Upper lobe of left lung (tissue), 6 donors: ENCODE measurements at places on chromosomes 11 and 22. TPM values are rescaled to one million over a fixed set of nuclear protein-coding genes. Genes with fewer than 3 reads are reported as not detected.

DNA sequence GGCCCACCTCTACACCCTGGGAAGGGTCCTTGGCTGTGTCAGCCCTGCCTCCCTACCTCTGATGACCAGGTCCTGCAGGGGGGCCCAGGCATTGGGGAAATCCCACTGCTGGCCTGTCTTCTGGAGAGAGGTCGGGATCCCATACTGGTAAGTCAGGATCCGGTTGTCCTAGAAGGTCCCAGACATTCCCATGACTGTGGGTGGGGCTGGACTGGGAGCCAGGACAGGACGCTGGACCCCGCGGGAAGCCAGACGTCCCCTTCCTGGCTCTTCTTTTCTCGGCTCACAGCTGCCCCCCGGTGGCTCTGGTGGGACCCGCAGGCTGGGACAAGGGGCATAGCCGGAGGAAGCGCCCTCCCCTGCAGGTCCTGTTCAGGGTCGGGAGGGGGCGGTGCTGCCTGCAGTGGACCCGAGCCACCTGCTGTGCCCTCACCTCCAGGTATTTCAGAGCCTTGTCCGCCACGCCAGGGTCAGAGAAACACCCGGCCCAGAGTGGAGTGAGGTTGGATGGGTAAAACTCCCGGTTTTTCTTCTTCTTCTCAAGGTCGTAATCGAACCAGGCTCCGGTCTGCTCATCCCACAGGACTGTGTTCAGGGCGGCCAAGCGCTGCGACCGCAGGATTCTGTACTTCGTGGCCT lies 20.0 kb downstream of the TREH start:
- DNase-seq = peak; percentile 98

- DNase-seq = no peak
These were observed 55.7 kb downstream of the MYO18B start for GRCh38 chr22:25797498-25798290.

DNA sequence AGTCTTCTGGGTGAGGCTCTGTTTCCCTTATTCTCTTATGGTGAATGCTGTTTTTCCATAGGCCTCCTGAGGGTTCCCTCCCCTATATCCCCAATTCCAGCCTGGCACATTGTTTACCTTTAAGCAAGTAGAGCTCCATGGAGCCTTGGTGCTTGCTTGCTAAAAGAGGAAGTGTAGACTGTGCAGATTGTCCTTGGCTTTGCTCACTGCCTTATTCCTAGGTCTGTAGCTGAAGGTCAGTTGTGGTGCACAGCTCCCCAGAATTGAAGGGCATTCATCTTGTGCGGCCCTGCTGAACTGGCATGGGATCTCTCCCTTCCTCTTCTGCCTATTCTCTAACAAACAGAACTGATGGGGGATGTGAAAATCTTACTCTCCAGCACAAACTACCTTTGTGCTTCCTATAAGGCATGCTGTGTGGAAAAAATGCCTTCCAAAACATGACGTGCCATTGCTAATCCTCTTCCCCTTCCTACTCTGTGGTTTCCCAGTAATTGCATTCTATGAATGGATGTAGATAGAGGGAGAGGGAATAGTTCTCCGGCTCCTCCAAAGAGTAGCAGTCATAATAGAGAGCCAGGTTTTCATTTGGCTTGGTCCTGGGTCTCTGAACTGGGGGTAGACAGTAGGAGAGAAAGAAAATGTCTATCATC lies 34.2 kb upstream of the PLET1 start:
- no peak for DNase-seq

DNA sequence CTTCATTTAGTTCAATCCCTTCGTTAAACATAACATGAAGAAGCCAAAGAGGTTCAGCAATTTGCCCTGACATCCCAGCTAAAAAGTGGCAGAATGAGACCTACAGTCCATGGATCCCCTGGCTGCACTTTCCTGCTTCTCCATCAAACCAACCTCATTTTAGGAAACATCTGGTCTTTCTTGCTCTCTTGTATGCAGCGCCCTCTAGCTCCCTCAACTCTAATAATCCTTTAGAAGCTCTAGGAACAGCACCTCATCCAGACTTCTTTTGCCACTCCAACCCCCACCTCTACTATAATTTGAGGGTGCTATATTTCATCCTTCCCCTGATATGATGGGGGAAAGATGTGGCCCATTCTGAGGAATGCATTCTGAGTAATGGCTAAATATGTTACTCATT lies 7.4 kb downstream of the CNTF start:
- DNase-seq = no peak

DNA sequence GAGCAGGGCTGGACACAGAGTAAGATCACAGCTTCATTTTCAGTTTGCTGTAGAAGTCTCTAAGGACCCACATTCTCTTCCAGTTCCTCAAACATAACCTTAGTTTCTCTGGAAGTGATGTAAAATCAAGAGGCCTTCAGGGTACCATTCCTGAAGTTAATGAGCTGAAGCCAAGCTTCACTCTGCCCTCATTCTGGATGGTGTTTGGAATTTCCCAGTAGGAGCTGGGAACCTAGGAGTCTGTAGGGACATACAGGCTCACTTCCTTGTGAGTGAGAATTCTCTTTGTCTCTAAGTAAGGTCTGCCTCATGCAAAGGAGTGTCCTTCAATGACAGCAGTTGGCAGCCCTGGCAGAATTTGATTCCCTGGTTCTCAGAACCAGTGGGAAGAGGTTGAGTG lies 142.4 kb upstream of the NARS2 start:
- no peak for DNase-seq

GRCh38 chr11:127624306-127624856 lies 623.8 kb upstream of the KIRREL3 start:
- DNase-seq = no peak

- no peak for DNase-seq
These were observed 24.6 kb upstream of the FAT3 start for GRCh38 chr11:92199991-92200390.

DNA sequence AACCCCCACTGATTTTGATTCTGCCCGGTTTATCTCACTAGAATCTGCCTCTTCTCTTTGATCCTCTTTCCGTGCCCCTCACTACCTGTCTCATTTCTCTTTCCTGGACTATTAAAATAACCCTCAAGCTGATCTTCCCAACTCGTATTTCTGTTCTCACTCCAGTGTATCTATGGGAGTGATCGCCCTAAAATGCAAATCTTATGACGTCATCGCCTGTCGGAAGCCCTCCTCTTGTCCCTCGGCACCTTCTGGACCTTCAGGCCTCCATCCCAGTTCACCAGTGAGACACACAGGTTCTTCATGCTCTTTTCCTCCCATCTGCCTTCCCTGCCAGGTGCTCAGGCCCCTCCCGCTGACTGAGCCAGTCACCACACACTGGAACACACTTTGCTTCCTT lies 234.5 kb upstream of the TBCEL start:
- no peak for DNase-seq

DNA sequence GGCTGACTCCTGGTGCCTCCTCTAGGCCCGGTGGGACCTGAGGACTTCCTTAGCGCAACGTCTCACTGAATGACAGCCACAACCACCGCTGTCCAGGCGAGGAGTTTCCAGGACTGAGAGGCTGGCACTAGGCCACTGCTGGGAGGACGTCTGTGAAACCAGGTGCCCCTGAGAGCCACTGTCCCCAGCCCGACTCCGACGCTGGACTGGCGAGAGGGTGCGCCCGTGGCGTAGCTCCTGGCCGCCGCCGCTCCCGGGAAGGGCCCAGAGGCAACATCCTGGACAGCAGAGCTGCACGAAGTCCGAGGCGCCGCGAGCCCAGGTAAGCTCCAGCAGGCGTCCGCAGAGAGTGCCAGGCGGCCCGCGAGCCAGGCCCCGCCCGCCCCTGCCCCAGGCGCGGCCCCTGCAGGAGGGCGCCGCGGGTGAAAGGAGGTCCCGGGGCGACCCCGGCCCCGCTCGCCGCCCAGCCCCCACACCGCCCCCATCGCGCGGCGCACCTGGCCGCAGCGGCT lies 525 bp downstream of the DGCR2 start:
- DNase-seq = peak; percentile 69

- DNase-seq = no peak
These were observed 255.1 kb downstream of the CADM1 start for GRCh38 chr11:115249061-115249578.

The COMT gene
- total RNA-seq = 136 TPM

The SLC37A2 gene
- total RNA-seq = 32.5 TPM

The SLC35F2 gene
- total RNA-seq = 10.6 TPM

The AQP11 gene
- 0.51 TPM for total RNA-seq

The SGSM1 gene
- 3.0 TPM for total RNA-seq

The VWA5A gene
- total RNA-seq = 33.2 TPM

The INS gene
- not detected for total RNA-seq

The KRTAP5-1 gene
- total RNA-seq = not detected
